ENCODE measurements at places on chromosomes 7 and 10. TPM values are rescaled to one million over a fixed set of nuclear protein-coding genes. Genes with fewer than 3 reads are reported as not detected.

GRCh38 chr10:61836888-61837754 lies 64.4 kb upstream of the ARID5B start:
- no peak for DNase-seq

The CHN2 gene
- 7.5 TPM for total RNA-seq

DNA sequence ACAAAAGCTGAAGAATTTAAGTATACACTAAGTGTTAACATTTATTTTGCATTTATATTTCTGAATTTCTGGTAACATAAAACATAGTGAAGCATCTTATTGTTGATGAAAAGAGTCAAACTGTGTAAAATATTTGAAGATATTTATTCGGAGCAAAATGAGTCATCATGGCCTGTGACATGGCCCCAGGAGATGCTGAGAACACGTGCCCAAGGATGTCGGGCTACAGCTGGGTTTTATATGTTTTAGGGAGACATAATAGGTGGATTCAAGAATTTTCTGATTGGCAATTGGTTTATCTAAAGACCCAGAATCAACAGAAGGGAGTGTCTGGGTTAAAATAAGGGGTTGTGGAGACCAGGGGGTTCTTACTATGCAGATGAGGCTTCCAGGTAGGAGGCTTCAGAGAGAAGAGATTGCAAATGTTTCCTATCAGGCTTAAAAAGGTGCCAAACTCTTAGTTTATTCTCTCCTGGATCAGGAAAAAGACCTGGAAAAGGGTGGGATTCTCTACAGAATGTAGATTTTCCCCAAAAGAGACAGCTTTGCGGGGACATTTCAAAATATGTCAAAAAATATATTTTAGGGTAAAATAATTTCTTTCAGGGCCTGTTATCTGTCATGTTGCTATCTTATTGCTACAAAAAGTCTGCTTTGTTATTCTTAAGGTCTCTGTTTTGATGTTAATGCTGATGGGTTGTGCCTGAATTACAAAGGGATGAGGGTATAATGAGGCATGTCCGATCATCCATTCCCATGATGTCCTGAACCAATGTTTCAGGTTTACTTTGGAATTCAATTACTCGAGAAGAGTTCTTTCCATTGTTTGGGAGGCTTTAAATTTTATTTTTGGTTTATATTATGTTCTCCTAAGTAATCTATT lies 74.5 kb downstream of the VWDE start:
- peak; percentile 69 for DNase-seq

DNA sequence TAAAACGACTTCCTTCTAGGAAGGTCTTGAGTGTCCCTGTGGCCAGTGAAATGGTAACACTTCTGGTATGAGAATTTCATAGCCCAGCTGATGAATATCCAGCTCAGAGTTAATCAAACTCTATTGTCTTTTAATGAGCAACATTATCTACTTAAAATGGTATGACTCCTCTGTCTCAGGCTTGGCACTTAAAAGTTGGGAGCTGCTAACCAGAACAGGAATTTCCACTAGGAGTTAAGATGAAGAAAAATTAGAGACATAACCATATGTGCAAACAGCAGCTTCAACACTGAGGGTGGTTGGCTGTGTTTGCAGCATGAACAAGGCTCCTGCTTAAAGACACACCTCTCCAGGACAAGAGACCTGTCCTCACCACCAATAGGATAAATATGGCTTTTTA lies 46.8 kb downstream of the CH25H start:
- DNase-seq: no peak

DNA sequence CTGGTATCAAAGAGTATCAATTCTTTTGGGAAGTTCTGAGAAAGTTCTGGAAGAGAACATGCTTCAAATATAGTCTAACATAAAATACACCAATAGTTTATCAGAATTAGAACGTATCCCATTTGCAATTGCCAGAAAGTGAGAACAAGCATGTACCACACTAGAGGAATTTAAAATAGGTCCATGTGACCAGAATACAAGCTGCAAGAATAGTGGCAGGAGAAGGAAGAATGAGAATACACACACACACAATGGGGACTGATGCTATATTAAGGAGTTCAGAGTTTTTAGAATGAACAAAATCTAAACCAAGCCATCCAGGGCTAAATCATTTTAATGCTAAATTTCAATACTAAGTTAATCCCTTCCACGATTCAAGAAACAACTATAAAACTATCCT lies 99.1 kb upstream of the TMEM168 start:
- DNase-seq: no peak

- DNase-seq: no peak
Observed at GRCh38 chr10:3748484-3748883, 36.5 kb downstream of the KLF6 start.

The CYP3A7 gene
- not detected for total RNA-seq

The RAPGEF5 gene
- total RNA-seq: 13.1 TPM

DNA sequence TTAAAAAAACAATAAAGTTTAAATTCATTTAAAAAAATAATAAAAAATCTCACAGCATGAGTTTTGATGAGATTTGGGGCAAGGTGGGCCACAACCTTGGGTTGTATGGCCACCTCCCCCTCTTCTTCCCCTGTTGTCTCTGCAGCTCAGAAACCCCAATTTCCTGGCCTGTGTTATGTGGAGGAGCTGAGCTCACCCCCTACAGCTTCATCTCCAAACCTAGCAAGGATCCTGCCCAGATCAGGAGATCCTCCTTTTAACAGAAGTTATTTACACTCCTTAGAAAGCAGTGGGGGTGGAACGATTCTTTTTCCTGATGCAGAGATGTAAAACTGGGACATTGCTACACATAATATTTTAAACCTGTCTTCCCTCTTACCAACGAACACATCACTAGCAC lies 6.9 kb upstream of the SH2D4B start:
- no peak for DNase-seq

GRCh38 chr10:128448796-128449195 lies 322.6 kb upstream of the MKI67 start:
- DNase-seq: no peak

GRCh38 chr10:5546891-5547680 lies 22.3 kb downstream of the CALML3 start:
- no peak for DNase-seq

GRCh38 chr10:118330295-118331076 lies 11.6 kb downstream of the FAM204A start:
- DNase-seq: no peak

The AUTS2 gene
- total RNA-seq: 57.1 TPM

The MORN4 gene
- total RNA-seq: 17.6 TPM

The COX19 gene
- total RNA-seq: 11.7 TPM

GRCh38 chr10:97759158-97759887 lies 12.5 kb downstream of the SFRP5 start:
- peak; percentile 92 for DNase-seq

The PTCD1 gene
- total RNA-seq: 12.2 TPM

GRCh38 chr7:44050915-44051560 lies 6.5 kb downstream of the DBNL start:
- DNase-seq: no peak

DNA sequence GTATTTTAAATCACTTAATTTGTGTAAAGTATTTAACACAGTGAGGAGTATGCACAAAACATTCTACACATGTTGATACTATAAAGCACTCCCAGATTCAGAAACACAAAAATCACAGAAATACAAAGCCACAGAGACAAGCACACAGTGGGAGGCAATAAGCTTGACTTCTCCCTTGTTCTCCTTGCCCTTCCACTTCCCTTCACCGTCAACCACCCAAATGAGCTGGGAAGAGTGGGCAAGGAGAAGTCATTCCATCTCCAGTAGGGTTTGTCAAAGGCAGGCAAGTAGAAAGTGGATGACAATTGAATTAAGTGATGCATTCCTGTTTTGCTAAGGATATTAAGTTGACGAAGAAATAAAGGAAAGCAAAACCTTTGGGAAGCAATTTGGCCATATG lies 4.2 kb upstream of the TMEM139 start:
- DNase-seq: no peak

The EEPD1 gene
- 12.4 TPM for total RNA-seq

GRCh38 chr7:35694161-35694783 lies 663 bp downstream of the HERPUD2 start:
- no peak for DNase-seq
